Activated CD4-positive, CD25-positive, alpha-beta regulatory T cell (primary cell): ENCODE measurements at places on chromosomes 13 and 19.

DNA sequence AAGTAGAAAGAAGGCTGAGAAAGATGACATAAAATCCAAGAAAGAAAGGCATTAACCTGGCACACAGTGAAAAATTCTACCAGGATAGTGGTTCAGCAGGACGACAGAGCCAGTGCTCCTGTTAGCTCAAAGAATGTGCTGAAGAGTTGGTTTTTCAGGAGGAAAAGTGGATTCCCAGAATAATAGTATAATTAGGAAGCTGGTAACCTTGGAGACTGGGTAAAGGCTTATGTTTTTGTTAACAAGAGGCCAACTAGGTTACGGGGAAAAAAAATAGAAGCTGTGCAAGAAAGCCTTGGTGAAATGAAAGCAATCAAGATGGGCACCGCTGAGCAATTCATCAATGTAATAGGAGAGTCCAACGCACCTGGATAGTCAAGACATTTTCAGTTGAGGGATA, 54.7 kb downstream of the SLC15A1 start:
- DNase-seq = no peak

- no peak for DNase-seq
These were observed 44.8 kb downstream of the FLT1 start for GRCh38 chr13:28449826-28450773.

DNA sequence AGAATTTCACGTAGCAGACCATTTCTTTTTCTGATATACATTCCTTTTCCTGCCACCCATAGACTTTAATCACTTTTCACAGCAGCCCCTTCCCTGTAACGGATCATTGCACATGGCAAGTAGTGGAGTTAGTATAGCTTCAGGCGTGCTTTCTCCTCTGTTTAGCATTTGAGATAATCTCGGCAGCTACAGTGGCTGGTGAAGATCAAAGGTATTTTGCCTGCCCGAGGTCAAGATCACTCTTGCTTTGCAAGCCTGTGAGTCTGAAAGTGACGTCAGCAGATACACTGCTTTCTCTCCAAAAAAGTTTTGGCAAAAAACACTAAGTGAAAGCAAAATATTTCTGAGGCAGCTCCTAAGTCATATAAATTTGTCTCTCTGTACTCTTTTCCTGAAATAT, 260.0 kb downstream of the NDFIP2 start:
- no peak for DNase-seq

- no peak for DNase-seq
These were observed 57.6 kb downstream of the RASA3 start for GRCh38 chr13:114074671-114075315.

DNA sequence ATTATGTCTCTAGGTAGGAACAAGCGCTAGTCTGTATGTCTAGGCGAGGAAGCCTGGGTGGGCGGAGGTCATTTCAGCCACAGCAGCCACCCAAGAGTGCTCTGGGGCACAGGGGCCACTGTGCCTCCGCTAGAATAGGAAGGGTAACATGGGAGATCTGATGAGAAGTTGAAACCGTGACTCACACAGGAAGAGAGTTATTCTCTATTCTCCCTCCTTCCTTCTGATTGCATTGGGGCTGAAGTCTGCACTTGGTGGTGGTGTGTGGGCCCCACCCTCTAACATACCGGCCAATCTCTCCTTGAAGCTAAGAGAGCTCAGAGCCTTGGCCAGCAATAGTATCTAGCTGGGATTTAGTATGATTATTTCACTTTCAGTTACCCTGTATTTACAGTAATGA, 20.3 kb upstream of the GGACT start:
- no peak for DNase-seq

DNA sequence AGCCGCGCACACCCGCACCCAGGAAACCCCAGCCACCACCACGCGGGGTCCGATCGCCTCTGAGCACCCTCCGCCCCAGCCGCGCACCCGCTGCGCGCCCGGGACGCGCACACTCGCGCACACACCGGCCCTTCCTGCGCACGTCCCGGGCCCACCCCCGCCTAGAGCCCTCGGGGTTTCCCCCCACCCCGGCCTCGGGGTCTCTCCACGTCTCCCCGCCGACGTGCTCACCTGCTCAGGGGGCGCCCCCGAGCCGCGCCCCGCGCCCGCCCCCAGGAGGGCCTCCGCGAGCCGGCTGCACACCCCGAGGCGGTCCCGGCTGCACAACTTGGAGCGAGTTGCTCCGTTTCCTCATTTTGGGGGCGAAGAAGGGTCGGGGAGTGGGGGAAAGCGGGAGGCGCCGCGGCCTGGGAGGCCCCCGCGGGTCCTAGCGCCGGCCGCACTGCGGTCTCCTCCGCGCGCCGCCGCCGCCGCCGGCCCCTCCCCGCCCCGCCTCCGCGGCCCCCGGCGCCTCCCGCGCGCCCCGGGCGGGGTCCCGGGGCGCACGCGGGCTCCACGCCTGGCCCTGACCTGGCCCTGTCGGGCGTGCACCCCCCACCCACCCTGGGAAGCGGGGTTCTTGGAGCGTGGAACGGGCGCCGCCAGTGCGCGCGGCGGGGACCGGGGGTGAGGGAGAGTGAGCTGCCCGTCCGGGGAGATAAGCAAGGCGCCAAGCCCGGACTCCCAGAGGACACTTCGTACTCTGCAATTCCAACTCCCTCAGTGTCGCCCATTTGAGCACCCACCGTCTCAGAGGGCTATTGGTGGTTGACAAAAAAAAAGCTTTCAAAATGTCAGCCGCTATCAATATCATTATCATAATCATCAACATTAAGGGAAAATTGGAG, at the start of gene MATK:
Gene MATK (minus strand): TSS at position 444 of the 887 bp plus-strand sequence. CDS start 1,246 bp downstream, outside the sequence.
- no peak for DNase-seq

DNA sequence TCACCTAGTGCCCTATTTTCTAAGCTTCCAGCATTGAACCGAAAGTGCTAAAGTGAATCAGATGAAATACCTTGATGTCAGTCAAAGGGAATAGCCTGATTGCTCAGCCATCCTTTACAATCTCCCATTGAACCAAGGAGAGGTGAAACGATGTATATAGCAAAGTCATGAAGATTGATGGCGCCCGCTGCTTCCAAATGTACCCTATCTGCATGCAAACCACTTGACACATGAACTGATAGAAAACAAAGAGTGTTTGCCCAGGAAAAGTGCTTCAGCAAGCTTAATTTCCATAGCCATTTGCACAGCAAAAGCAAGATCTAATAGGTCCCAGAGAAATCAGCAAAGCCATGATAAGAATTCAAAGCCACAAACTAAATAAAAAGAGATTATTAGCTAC, 624.9 kb upstream of the PCDH9 start:
- no peak for DNase-seq

- no peak for DNase-seq
These were observed 7.7 kb downstream of the ADAT3 start for GRCh38 chr19:1912760-1913505.

- no peak for DNase-seq
These were observed 887.3 kb downstream of the DIAPH3 start for GRCh38 chr13:59276436-59276835.

DNA sequence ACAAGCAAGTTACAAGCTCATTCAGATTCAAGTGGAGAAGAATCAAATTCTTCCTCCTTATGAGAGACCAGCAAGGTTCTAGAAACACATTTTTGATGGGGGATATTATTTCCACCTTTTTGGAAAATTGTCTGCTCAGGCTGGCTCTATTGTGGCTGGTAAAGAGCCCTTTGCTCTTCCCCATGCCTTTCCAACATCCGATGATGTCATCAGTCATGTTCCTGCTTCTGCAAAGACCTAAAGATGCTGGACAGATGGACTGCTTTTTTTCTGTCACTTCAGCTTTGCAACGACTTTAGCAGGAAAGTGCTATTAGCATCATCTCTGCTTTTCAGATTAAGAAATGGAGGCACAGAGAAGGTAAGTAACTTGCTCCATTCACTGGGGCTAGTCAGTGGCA, 4.2 kb downstream of the ADGRE3 start:
- DNase-seq = no peak
